ENCODE measurements at places on chromosomes 3 and 15.
A peak's percentile ranks its signal among the peaks of the same experiment; 100 is the strongest.

- ATAC-seq = no peak
Measured at GRCh38 chr15:45521596-45522327, 793 bp downstream of the SLC30A4 start.

DNA sequence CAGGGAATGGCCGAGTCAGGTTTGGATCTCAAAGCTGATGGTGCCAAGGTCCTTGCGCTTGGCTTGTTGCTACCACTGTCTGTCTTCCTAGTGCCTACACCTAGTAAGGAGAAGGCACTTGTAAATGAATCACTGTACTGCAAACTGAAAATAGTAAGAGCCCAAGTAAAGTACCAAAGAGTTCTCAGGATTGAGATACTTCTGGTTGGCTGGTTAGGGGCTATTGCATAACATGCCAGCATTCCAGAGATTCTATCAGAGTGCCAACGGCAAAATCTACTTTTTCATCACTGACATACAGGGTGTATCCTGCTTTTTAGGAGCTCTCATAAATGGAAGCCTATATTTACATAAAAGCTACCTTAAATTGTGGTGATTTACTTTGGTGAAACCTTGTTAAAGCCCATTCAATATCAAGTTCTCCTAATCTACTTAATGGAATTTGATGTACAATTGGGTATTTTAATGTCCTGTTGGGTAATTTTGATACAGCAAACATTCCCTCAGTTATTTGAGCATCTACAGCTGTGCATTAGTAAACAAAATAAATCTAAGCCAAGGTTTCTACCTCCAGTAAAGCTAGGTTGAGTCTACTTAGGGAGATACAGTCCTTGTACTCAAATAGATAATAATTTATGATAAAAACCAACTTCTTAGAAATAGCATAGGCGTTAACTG, 30.7 kb upstream of the CHD2 start:
- no peak for ATAC-seq

GRCh38 chr15:98586066-98586465, 62.3 kb upstream of the IGF1R start:
- no peak for ATAC-seq

DNA sequence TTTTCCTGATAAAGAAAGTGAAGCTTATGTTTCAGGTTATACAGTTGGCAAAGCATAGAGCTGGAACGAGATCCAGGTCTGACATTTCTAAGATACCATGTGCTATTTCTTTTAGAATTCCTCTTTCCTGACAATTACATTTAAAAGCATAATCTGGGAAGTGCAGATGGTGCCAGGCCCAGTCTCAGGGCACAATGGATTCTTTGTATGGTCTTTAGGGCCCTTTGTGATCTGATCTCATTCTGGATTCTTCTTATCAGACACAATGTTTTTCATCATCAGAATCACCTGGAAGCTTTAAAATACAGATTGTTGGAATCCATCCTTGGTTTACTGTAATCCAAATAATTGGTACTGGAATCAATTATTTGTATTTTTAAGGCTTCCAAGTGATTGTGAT, 18.6 kb upstream of the GLCE start:
- ATAC-seq = no peak

DNA sequence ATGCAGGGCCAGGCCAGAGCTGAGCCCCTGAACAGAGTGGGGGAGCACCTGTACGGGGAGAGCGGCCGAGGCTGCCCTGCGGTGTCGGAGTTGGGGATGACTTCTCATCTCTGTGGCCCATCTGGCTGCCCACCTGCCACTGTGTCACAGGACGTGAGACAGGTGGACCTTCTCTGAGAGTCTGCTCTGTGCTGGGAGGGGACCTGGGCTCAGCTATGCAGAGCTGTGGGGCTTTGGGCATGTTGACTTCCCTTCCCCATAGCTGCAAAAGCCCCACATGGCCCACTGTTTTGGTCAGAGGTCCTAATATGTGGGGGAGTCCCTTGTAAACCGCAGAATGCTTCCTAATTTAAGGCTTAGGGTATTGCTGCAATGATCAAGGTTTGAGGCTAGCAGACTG, 68.0 kb upstream of the TRPM1 start:
- no peak for ATAC-seq

DNA sequence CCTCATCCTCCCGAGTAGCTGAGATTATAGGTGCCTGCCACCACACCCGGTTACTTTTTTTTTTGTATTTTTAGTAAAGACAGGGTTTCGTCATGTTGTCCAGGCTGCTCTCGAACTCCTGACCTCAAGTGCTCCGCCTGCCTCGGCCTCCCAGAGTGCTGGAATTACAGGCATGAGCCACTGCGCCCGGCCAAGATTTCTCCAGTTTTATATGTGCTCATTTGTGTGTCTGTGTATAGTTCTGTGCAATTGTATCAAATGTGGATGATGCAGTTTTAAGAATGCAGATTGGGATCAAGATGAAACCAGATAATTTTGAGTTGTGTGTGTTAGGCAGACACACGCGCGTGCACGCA, 68.3 kb downstream of the SLCO3A1 start:
- ATAC-seq = no peak

GRCh38 chr3:79651536-79652065, 116.2 kb downstream of the ROBO1 start:
- peak; percentile 48 for ATAC-seq

DNA sequence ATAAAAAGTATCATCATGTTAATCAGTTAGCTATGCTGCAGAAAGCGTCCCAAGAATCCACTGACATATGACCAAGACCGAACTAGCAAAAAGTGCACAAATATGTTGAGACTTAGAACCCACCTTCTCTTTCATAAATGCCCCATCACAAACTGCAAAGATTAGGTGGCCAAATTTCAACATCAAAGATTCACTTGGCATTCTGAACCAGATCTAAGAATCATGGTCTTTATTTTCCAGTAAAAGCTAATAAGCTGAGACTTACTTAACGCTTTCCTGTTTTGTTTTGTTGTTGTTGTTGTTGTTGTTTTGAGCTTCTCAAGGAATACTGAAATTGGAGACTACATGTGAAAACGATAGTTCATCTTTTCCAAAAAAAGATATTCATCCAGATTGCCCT, 62.4 kb downstream of the ZBTB20 start:
- ATAC-seq = no peak

DNA sequence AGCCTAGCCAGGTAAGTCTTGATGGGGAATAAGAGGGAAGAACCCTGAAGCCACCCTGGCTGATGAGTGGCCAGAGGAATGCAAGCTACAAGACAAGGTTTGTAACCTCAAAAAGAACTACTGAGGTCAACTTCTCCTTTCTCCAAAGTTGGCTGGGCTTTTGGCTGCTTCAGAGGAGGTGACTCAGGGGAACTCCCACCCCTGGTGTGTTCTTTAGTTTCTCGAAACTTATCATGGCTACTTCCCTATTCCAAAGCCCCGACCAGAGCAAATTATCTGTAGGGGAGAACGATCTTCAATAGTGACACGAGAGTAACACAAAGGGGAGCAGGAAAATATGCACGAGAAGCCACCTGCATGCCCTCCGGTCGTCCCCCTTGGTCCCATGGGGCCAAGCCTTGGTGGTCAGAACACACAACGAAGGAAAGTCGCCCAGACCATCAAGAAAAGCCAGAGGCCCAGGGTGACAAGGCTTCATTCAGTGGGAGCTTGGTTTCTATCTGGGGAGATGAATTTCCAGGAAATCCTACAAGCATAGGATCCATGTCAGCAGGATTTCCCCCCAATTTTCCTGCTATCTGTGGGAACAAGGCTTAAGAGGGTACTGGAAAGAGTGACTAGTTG, 6.5 kb upstream of the BCL2A1 start:
- ATAC-seq = no peak

- ATAC-seq = no peak
Measured at GRCh38 chr3:134331811-134332199, 42.4 kb downstream of the AMOTL2 start.

- no peak for ATAC-seq
Measured at GRCh38 chr3:155712008-155712407, 32.9 kb downstream of the PLCH1 start.

- no peak for ATAC-seq
Measured at GRCh38 chr15:78018946-78019644, 58.4 kb downstream of the TBC1D2B start.

- ATAC-seq = no peak
Measured at GRCh38 chr15:70643106-70643782, 120.1 kb downstream of the UACA start.

GRCh38 chr3:124884474-124885101, 2.6 kb downstream of the ITGB5 start:
- no peak for ATAC-seq

DNA sequence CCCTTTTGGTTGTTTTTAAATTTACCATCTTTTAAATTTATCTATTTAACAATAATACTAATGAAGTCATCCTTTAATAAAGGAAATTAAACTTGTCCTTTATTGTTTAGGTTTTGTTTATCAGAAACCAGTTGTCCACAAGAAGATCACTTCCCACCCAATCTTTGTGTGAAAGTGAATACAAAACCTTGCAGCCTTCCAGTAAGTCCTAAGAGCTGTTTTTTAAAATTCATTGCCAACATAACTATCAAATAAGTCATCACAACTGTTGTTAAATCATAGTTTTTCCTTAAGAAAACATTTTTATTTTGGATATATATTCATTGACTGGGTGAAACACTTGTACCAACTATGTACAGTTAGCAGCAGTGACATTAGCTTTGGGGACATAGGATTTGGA, 59.4 kb downstream of the CALML4 start:
- no peak for ATAC-seq

GRCh38 chr3:52934630-52935530, 37.5 kb upstream of the STIMATE start:
- ATAC-seq = peak; percentile 90

DNA sequence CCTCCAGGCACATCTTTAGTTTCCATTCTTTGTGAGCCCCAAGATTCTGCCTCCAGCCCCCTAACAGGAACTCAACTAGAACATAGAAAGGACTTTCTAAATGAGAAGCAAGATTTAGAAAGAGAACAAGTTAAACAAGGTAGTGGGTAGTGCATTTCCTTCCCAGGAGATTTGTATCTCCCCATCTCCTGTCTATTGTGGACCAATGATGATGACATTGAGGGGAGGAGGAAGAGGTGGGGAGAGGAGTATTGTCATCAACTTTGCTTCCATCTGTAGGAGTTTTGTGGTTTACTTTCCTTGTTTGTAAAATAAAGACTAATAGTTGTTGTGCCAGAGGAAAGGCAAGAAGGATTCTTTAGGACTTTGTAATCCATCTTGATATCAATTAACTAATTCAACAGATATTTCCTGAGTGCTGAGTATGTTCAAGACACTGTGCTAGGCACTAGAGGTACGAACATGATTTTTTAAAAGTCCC, 235.3 kb upstream of the ROPN1 start:
- ATAC-seq = no peak

GRCh38 chr3:161689584-161690298, 193.1 kb downstream of the OTOL1 start:
- peak; percentile 67 for ATAC-seq

GRCh38 chr15:29676961-29677402, 145.3 kb downstream of the TJP1 start:
- peak; percentile 38 for ATAC-seq

DNA sequence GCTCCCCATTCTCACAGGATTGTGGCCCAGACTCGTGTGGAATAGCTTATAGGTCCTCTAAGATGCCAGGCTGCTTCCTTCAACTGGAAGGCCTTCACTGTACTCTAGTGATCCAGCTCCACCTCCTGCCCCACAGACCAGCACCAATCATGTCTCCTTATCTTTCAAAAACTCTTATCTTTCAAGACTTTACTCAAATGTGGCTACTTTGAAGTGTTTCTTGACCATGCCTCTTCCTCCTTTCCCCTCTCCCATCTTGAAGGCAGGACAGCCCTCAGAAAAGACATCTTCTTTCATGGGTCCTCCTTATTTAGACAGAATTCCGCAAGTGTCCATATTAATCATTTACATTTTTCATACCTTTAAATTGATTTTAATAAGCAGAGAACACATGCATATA, 142.3 kb downstream of the CHST2 start:
- ATAC-seq = no peak

- no peak for ATAC-seq
Measured at GRCh38 chr15:78695854-78696253, 54.8 kb upstream of the CHRNB4 start.

DNA sequence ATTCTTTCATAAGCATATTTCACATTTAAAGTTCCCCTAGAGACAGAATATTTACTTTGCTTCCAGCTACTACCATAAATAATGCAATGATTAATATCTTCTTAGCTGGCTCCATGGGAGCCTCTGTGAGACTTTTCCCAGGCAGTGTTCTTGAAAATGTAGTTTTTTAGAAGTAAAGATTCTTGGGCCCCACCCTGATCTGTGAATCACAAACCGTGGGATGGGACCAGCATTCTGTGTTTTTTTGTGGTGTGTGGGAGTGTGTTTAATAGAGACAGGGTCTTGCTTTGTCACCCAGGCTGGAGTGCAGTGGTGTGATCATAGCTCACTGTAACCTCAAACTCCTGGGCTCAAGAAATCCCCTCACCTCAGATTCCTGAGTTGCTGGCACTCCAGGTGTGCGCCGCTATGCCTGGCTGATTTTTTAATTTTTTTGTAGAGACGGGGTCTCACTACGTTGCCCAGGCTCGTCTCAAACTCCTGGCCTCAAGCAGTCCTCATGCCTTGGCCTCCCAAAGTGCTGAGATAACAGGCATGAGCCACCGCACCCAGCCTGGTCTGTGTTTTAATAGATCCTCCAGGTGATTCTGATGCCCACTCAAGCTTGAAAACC, 83.0 kb downstream of the KLHL25 start:
- ATAC-seq = no peak

DNA sequence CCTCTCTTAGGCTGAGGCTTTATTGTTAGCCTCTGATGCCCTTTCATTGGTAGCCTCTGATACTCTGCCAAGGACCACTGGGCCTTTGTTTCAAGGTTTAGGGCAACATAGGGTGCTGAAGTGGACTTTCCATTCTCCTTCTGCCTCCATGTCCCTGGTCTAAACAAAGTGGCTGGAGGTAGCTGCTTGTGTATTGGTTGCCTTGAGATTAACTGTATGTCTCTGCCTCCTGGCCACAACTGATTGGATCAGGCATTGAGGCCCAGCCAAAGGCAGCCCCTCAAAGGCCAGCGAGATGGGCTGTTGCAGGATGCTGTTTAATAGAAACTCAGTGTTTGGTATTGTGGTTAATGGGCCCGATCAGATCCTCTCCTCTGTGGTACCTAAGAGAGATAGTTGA, 77.9 kb upstream of the PRR23C start:
- no peak for ATAC-seq

- ATAC-seq = no peak
Measured at GRCh38 chr3:188335656-188336055, 181.7 kb downstream of the LPP start.

DNA sequence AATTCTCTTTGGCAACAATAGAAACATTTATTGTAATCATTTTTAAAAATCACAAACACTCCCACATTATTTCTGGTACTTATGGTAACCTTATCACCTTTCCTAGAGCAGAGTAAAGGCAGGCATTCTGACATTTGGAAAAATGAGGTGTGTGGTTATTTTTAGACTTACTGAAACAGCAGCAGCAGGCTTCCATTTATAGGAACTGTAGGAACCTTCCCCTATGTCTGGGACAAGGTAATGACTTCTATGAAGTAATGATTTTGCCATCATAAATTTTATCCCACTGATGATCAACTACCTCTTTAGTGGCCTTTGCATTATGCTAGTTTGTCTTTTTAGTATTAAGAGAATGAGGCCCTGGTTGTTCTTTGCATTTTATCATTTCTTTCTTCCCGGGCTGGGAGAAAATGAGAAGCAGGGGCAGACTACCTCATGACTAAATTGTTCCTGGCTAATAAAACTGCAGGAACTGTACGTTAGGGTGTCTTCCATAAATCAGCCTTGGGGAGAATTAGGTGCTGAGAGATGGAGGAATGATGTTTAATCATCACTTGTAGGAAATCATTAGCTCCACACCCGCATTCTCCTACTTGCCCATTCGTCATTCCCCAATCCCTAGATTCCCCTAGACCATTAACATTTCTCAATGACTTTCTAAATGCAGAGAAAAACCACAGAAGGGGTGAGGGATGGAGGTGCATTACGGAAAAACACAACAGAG, 680.3 kb downstream of the AGBL1 start:
- ATAC-seq = peak; percentile 90

Measured in motor neuron (in vitro differentiated cells).